Mesenchymal stem cell (in vitro differentiated cells and primary cell): ENCODE measurements at places on chromosomes 1 and 21.

- DNase-seq = no peak
These were observed 3.4 kb downstream of the IGSF21 start for GRCh38 chr1:18110968-18111367.

- DNase-seq = no peak
These were observed 46.9 kb downstream of the AJAP1 start for GRCh38 chr1:4701276-4701675.

- no peak for DNase-seq
These were observed 12.6 kb downstream of the RSPO1 start for GRCh38 chr1:37622131-37622530.

DNA sequence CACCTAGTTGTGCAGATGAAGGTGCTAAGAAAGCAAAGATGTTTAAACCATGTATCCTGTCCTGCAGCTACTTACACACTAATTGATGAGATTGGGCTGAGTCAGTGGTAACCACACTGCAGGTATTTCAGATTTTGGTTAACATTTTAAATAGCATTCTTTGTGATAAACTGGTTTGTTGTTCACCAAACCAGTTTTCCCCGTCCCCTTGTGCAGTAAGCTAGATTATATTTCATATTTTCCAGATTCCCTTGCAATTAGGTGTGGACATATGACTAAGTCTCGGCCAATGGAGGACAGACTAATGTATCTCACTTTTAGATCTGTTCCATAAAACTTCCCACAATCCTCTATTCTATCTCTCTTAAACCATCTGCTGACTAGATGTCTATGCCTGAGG lies 320.4 kb downstream of the RWDD3 start:
- no peak for DNase-seq

- DNase-seq = peak; percentile 20
These were observed 95.6 kb downstream of the NTMT2 start for GRCh38 chr1:170241266-170241851.

DNA sequence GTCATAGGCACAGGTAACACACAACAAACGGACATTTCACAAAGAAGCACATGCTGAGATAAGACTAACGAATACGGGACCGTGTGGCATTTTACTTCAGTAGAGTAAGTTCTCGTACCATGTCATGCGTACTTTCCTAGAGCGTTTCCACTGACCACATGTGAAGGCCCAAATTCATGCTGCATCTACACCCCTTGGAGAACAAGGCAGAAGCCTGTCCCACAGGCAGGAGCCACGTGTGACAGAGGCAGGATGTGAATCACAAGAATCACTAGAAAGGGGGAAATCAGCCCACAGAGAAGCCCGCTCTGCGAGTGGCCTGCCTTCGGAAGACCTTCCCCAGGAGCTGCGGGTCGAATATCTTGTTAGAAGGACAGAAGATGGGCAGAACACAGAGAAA lies 41.8 kb downstream of the URB1 start:
- DNase-seq = no peak

DNA sequence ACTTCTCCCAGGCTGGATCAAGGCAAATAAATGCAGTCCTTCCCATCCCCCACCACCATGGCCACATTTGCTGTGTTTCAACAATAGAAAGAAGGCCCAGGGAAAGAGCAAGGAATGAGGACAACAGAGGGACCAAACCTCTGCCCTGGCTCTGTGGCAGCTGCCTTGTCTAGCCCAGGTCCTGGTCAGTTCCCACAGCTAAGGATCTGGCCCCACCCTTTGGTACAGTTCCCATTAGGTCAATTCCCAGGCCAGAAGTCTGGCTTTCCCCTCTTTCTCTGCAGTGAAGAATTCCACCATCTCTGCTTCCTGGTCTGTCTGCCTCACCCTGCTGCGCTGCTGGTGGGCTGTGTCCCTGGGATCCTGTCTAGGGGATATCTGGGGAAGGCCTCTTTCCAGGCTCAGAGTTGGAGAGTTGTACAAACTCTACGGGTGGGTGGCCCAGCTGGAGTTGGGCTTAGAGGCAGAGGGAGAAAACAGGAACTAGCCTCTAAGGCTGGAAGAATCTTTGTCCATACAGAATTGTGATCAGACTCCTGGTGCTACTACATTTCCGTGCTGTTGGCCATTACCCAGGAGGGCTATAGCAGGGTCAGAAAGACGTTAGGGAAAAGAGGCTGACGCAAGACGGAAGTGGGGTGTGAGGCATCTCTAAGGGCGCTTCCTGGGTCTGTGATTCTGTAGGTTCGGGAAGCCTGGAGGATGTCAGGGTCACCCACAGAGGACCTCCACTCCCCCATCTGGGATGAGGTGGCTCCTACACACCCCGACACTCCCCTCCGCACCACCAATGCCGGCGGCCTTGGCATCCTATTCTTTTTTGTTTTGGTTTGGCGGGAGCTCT lies 953 bp upstream of the NDUFS2 start:
- DNase-seq = no peak

GRCh38 chr1:34013958-34014737 lies 150.3 kb downstream of the HMGB4 start:
- DNase-seq = no peak

DNA sequence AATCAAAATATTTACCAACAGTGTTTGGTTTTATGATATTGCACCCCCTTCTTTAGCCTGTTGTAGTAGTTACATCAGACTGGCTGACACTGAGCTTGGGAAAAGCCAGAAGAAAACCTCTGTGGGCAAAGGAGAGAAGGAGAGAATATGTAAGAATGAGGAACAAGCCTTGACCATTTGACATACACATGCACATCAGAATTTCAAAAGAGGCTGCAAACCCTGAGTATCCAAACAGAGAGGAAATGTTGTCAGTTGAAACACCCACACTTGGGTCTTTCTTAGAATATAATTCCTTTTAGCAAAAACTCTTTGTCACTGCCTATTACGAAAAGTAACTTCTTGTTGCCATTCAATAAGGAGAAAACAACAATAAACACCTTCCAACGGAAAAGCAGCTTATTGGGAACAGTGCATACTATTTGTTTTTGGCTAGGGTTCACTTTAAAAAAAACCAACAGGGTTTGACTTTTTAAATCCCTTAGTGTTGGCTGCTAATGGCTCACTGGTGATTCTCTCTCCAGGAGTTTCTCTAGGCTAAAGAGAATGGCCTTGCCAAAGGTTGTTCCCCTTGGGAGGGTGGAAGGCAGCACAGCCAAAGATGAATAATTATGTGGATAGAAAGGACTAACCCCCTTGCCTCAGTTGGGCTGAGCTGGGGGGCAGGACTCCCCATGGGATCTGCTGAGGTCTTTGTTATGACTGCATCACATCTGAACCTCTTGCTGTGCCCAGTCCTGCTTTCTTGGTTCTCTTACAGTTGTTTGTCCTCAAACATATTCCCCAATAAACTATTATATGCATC lies 48.9 kb downstream of the GORAB start:
- DNase-seq = no peak

DNA sequence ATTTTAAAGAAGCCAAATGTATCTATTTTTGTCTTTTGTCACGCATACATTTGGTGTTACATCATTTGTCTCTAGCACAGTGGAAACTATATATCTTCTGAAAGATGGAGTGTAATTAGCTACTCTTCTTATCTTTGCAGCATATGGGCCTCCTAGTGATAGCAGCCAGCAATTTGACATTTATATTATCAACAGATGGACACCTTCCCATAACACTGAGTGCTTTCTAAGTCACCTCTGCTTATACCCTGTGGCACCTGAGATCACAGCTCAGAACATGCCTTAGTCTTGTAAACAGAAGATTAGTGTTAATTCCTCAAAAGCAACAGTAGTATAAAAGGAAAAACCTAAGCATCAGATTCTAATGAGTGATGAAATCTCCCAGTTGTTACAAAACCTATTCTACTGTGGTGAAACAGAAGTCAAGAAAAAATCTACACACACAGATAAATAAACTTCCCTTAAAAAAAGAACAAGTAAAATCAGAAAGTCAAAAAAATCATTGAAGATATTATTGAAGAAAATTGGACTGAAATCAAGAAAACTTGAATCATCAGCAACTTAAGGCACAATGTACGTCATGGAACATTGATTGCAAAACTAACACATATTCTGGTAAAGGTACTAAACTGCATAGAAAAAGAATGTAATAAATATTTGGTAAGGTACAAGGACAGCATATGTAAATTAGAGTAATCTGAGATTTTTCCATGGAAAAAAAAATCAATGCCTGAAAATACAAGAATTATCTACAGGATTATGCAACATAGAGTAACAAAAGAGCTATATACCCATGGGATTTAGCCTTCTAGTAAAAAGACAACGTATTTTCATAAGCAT lies 61.7 kb downstream of the KCNT2 start:
- peak; percentile 13 for DNase-seq

DNA sequence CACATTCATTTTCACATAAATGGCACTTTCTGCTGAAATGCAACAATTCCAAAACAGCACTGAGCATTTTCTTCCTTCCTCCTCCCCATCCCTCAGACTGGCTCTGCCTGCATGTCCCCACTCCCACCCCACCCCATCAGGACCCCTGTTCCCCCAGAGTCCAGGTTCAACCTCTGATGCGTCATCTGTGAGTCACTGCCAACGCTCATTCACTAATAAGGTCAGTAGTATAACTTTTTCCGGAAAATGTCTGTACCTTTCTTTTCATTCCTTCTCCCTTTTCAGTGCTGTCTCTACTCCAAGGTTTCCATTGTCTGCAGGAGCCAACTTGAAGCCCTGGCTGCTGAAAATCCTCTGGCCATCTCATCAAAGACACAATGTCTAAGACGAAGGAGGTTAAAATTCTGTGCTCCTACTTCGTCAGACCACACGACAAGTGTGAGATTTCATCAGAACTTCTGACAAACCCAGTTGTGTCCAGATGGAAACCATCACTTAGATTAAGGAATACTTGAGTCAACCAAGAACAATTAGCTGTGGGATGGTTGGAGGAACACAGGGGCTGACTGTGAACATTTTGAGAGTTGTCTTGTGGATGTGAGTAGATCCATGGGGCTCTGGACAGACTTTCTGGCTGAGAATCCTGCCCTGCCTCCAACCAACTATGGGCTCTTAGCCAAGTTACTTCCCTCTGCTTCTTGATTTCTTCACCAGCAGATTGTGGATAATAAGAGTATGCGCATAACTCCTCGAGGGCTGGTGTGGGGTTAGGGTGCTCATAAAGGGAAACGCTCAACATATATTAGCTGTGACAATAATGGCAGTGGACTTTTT lies 35.6 kb upstream of the UTS2 start:
- DNase-seq = peak; percentile 11

- peak; percentile 22 for DNase-seq
These were observed 161.7 kb downstream of the ROR1 start for GRCh38 chr1:63935553-63935952.

- no peak for DNase-seq
These were observed 5.5 kb downstream of the RNF223 start for GRCh38 chr1:1068517-1069055.
